T-helper 2 cell treated with Interferon-gamma antibody and Interleukin-4, amounts not matched to agents 5 μg/mL and 100 μg/mL, for 36 hours (primary cell): ENCODE measurements at places on chromosomes 6 and 20.

GRCh38 chr6:153553627-153554026, 422.5 kb upstream of the RGS17 start:
- no peaks in the 10 kb centered on the region for H3K27me3 ChIP-seq
- H3K27ac ChIP-seq = no peak overlapping the region
- no peaks in the 10 kb centered on the region for H3K4me1 ChIP-seq
- no peaks in the 10 kb centered on the region for H3K36me3 ChIP-seq
- H3K4me3 ChIP-seq = no peak overlapping the region

- no peaks in the 10 kb centered on the region for H3K27me3 ChIP-seq
- DNase-seq = no peak
- no peak overlapping the region for H3K27ac ChIP-seq
Observed at GRCh38 chr6:158037021-158037420, 55.4 kb downstream of the SYNJ2 start.

DNA sequence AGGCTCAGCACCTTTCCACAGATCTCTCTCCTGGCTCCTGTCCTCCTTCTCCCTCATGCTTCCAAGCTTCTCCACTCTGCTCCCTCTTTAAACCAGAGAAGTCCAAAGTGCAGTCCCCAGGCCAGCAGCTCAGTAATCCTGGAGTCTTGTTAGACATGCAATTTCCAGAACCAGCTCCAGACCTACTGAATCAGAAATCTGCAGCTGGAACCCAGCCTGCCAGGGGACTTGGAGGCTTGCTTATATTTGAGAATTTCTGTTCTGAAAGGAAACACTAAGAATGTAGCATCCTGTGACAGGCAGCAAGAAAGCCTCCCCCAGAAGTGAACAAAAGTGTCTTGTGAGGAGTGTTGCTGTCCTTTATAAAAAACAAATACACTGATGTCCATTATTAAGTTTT, 438.1 kb downstream of the BCKDHB start:
- H3K4me3 ChIP-seq = no peak overlapping the region
- no peaks in the 10 kb centered on the region for H3K36me3 ChIP-seq
- H3K27me3 ChIP-seq = no peaks in the 10 kb centered on the region

GRCh38 chr6:47343600-47343999, 33.9 kb upstream of the TNFRSF21 start:
- H3K4me1 ChIP-seq = no peaks in the 10 kb centered on the region
- H3K36me3 ChIP-seq = no peaks in the 10 kb centered on the region
- H3K27me3 ChIP-seq = peaks cover 4% of the 10 kb centered on the region
- no peak overlapping the region for H3K27ac ChIP-seq

- DNase-seq = no peak
- peaks cover 9% of the 10 kb centered on the region for H3K4me1 ChIP-seq
- H3K27me3 ChIP-seq = no peaks in the 10 kb centered on the region
- H3K4me3 ChIP-seq = no peak overlapping the region
Observed at GRCh38 chr6:152268846-152269442, 368.2 kb downstream of the SYNE1 start.

DNA sequence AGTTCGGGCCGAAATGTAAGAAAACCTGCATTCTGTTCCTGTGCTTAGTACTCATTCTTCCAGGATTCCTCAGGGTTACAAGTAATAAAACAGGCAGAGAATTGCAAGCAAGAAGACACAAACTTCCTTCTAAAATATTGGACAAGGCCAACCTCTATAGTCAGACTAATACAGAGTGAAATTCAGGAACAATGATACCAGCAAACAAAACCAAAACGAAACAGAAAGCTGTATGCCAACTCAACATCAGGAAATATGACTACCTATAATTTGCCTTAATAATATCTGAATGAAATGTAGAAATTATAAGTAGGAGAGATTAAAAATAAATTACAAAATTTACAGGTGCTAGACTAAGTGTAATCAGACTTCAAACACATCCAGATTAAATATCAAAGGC, 238.8 kb downstream of the HIVEP2 start:
- H3K4me3 ChIP-seq = no peak overlapping the region
- no peak for DNase-seq
- H3K27me3 ChIP-seq = no peaks in the 10 kb centered on the region
- no peak overlapping the region for H3K27ac ChIP-seq

DNA sequence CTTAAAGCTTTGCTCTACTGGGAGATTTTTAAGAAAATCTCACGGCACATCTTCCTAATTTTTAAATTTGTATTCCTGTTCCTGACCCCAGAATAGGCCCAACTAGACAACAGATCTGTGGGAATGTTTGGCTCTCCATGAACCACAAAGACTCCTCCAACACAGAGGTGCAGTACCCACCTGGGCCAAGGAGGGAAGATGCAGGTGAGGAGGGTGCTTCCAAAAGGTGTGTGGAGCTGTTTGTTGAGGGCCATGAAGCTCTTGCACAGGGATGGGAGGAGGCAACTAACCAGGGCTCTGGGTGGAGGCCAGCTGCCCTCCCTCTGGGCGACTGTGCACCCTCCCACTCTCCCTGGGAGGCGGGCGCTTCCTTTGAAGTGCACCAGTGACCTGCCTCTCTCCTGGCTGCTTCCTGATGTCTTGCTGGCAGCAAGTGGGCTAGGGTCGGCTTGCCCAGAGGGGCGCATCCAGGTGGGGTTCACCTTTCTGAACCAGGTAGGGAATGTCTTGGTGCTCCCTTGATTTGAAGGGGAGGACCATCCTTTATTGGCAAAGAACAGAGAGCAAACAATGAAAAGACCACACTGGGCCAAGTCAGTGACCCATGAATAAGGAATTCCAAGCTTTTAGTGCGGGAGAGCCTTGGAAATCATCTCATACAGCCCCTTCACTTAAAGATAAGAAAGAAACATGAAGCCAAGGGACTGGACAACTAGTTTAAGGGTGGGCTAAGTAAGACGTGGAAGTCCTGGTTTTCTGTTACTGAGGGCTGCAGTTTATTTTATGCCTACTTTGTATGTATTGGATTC, 76.0 kb downstream of the ANKRD6 start:
- H3K27ac ChIP-seq = no peak overlapping the region
- H3K4me3 ChIP-seq = no peak overlapping the region
- H3K4me1 ChIP-seq = no peaks in the 10 kb centered on the region
- no peaks in the 10 kb centered on the region for H3K27me3 ChIP-seq
- H3K36me3 ChIP-seq = no peaks in the 10 kb centered on the region
- DNase-seq = no peak

DNA sequence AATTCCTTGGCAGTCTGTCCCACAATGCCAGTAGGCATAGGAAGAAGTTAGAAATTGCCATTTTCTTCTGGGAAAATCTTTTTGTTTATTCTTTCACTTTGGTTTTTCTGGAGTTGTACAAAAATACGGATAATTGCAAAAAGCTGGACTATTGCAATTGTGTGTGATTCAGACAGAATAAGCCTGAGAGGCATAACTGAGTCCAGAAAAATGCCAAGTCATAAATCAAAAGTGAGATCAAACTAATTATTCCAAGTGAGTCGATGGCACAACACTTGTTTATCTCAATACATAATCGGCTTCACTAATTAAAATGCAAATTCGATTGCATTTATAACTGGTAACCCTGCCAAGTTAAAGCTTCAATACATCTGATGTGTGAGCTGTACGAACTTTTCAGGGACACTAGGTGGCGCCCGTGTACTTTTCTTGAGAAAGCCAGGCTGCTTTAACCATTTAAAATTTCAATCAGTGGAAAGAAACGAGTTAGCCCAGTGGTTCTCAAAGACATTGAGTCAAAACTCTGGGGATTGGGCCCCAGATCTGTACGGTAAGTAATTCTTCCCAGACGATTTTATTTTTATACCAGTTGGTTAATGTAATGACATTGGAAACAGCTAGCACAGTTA, 102.6 kb downstream of the LAMP5 start:
- no peaks in the 10 kb centered on the region for H3K36me3 ChIP-seq
- no peak overlapping the region for H3K27ac ChIP-seq
- H3K4me1 ChIP-seq = no peaks in the 10 kb centered on the region

DNA sequence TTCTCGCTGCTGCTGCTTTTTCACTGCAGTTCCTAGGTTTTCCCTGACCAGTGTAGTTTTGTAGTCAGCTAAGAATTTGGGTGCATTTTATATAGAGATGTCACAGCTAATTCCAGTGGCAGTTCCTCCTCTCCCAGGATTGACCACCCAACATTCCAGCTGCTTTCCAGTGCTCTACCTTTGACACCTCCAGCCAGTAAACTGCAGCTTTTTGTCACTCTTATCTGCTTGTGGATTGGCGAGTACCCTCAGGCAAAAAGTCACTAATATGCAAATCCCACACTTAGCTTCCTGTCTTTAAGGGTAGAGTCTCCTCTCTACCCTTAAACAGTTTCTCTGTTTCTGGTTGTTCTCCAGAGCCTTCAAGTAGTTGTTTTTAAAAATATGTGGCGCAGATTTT, 146.9 kb upstream of the KCNG1 start:
- peaks cover 5% of the 10 kb centered on the region for H3K27me3 ChIP-seq
- H3K4me1 ChIP-seq = no peaks in the 10 kb centered on the region
- H3K4me3 ChIP-seq = no peak overlapping the region
- H3K27ac ChIP-seq = no peak overlapping the region

GRCh38 chr6:147283460-147283859, 79.2 kb downstream of the STXBP5 start:
- no peak overlapping the region for H3K27ac ChIP-seq
- H3K4me3 ChIP-seq = no peak overlapping the region
- no peak for DNase-seq
- H3K4me1 ChIP-seq = peaks cover 36% of the 10 kb centered on the region

- H3K27ac ChIP-seq = no peak overlapping the region
- H3K36me3 ChIP-seq = no peaks in the 10 kb centered on the region
- DNase-seq = no peak
- peaks cover 4% of the 10 kb centered on the region for H3K4me1 ChIP-seq
Observed at GRCh38 chr20:3430376-3431069, 23.1 kb upstream of the DNAAF9 start.

DNA sequence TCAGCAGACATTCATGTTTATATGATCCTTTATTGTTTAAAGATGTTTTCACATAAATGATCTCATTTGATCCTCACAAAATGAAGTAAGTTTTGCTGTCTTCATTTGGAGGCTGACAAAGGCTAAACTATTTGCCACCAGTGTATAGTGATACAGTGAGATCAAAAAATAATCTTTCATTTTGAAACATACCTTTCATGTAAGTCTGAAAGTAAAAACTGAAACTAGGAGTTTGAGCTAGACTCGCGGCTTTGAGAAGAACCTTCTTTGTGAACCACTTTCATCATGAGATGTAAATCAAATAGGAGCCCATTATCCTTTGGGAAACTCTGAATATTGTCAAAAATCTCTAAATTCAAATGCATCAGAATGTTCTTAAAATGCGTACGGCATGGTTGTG, 40.3 kb upstream of the SPTLC3 start:
- no peak overlapping the region for H3K27ac ChIP-seq
- H3K4me1 ChIP-seq = no peaks in the 10 kb centered on the region
- H3K4me3 ChIP-seq = no peak overlapping the region
- no peak for DNase-seq
- H3K27me3 ChIP-seq = peaks cover 2% of the 10 kb centered on the region
- no peaks in the 10 kb centered on the region for H3K36me3 ChIP-seq

GRCh38 chr6:4336084-4336483, 200.7 kb upstream of the ECI2 start:
- no peak overlapping the region for H3K4me3 ChIP-seq
- DNase-seq = no peak
- no peak overlapping the region for H3K27ac ChIP-seq
- H3K36me3 ChIP-seq = no peaks in the 10 kb centered on the region

DNA sequence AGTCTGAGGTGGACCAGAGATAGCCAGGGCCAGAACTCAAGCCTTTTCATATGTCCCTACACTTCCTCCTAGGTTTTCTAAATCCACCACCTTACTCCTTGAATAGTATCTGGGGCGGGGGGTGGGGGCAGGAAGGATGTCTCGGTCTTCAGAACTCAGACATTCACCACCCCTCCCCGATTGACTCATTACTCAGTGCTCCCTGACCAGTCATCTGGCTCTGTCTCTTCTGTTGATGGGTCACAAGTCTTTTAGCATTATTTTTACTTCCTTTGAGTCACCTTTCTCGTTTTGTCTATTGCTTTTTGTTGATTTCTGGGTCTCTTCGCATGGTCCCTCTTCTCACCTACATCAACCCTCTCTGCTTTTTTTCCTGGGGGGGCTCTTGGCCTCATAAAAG, 23.3 kb downstream of the NOX3 start:
- no peak overlapping the region for H3K4me3 ChIP-seq
- no peaks in the 10 kb centered on the region for H3K4me1 ChIP-seq

- no peak for DNase-seq
- peaks cover 16% of the 10 kb centered on the region for H3K4me1 ChIP-seq
- no peaks in the 10 kb centered on the region for H3K27me3 ChIP-seq
- peaks cover 17% of the 10 kb centered on the region for H3K36me3 ChIP-seq
- no peak overlapping the region for H3K4me3 ChIP-seq
Observed at GRCh38 chr6:52513464-52513863, 63.4 kb downstream of the TRAM2 start.

- H3K4me1 ChIP-seq = peaks cover 48% of the 10 kb centered on the region
- peak overlapping the region; percentile 90 for H3K27ac ChIP-seq
- H3K4me3 ChIP-seq = peak overlapping the region; percentile 84
- H3K27me3 ChIP-seq = peaks cover 19% of the 10 kb centered on the region
Observed at GRCh38 chr20:62602550-62602949, 39.8 kb upstream of the SLCO4A1 start.

GRCh38 chr6:33886673-33887144, 82.9 kb upstream of the MLN start:
- H3K36me3 ChIP-seq = no peaks in the 10 kb centered on the region
- no peak for DNase-seq
- peaks cover 45% of the 10 kb centered on the region for H3K27me3 ChIP-seq
- peaks cover 10% of the 10 kb centered on the region for H3K4me1 ChIP-seq
- no peak overlapping the region for H3K4me3 ChIP-seq
- peak overlapping the region; percentile 53 for H3K27ac ChIP-seq

GRCh38 chr6:39587080-39587479, 138.1 kb downstream of the KIF6 start:
- H3K4me1 ChIP-seq = no peaks in the 10 kb centered on the region
- no peak overlapping the region for H3K4me3 ChIP-seq
- H3K27ac ChIP-seq = no peak overlapping the region
- no peak for DNase-seq
- H3K27me3 ChIP-seq = peaks cover 2% of the 10 kb centered on the region
- H3K36me3 ChIP-seq = no peaks in the 10 kb centered on the region

DNA sequence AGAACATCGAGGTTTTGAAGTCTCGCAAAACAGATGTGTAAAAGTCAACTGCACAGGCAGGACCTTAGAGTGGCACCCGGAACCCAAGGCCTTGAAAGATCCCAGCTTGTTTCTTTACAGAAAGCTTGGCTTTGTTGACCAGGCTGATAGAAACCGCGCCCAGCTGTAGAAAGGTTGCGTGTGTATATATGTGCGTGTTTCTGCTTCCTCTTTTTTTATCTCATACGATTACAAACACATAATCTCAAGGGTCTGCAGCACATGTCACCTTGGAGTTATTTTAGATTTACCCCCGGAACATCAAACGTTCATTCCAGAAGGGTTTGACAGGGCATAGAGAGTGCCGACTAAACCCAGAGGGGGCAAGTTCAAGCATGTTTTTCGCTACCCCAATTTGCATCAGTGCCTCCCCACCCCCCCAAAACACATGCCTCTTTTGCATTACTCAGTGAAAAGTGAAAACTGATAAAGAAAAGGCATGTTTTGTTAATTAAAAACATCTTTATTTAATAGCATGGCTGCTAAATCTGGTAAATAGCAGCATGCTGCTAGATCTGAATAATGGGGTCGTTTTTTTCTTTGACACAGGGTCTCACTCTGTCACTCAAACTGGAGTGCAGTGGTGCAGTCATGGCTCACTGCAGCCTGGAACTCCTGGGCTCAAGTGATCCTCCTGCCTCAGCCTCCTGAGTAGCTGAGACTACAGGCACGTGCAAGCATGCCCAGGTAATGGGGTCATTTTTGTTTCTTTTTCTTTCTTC, 33.2 kb upstream of the NCOA3 start:
- no peaks in the 10 kb centered on the region for H3K27me3 ChIP-seq
- no peak overlapping the region for H3K4me3 ChIP-seq
- no peaks in the 10 kb centered on the region for H3K36me3 ChIP-seq
- H3K4me1 ChIP-seq = peaks cover 26% of the 10 kb centered on the region
- DNase-seq = no peak
